ENCODE measurements at places on chromosomes 7 and 10.

DNA sequence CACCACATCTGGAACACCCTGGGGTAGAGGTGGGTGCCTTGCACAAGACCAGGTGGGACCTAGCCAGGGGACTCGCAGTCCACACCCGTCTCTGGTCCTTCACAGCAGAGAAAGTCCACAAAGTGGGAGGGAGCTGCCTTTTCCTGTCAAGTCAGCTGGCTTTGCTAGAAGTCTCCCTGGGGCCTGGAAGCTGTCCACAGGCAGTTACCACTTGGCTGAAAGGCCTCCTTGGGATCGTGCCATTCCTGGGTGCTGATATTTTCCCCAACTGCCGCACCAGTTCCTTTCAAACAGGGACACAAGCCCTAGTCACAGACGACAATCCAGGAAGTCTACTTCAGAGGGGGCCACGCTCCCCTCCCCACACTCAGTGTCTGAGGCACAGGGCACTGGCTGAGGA lies 75.4 kb downstream of the AFAP1L2 start:
- no peak for DNase-seq

DNA sequence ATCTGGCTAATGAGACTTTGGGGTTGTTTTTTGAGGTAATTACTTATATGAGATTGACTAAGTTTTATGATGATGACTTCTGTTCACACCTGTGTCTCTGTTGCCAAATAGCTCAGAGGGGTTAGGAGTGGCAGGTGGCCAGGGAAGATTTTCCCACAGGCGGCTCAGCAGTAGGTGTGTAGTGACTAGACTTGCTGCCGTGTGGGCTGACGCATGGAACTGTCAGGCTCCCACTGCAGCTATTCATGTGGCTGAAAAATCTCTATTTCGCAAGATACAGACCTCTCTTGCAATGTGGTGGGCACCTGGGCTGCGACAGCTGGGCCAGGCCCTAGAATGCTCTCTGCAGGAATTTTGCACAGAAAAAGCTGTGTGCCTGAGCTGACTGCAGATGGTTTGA lies 1.4 kb downstream of the CPA4 start:
- DNase-seq, result no peak

DNA sequence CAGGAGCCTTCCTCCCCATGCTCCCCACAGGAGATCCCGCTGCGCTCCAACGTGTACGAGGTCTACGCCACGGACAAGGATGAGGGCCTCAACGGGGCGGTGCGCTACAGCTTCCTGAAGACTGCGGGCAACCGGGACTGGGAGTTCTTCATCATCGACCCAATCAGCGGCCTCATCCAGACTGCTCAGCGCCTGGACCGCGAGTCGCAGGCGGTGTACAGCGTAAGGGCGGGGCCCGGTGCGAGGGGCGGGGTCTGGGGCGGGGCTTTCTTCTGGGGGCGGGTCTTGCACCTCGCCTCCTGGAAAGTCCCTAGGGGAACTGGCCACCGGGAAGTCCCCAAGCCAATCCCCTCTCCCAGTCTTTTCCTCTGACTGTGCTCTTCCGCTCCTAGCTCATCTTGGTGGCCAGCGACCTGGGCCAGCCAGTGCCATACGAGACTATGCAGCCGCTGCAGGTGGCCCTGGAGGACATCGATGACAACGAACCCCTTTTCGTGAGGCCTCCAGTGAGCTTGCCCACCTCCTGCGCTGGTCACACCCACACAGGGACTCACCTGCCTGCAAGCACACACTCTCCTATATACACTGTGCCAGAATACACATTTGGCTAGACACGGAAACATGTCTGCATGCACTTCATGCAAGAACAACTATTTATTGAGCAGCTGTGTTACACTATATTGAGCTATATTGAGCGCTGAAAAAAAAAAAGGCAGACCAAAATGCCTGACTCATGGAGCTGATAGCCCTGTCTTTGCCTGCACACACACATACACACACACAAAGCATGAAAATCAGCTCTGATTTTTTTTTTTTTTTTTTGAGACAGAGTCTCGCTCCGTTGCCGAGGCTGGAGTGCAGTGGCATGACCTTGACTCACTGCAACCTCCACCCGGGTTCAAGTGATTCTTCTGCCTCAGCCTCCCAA lies 32.7 kb upstream of the VSIR start:
- DNase-seq, result no peak

DNA sequence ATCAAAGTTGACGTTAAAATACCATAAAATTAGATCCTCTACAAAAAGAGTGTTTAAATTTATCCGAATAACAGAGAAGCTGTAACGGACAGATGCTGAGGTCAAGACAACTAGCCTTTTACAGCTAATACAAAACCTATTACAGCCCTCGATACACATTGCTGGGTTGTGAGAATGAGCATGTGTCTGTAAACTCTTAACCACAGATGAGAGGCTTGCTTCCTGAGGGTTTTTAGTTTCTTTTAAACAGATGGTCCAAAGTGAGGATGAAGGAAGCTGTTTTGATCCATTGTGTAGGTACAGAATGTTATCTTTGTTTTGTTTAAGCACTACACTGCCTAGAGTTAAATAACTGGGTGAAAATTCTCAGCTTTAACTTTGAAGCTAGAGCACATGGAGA lies 578.2 kb downstream of the PARD3 start:
- no peak for DNase-seq

DNA sequence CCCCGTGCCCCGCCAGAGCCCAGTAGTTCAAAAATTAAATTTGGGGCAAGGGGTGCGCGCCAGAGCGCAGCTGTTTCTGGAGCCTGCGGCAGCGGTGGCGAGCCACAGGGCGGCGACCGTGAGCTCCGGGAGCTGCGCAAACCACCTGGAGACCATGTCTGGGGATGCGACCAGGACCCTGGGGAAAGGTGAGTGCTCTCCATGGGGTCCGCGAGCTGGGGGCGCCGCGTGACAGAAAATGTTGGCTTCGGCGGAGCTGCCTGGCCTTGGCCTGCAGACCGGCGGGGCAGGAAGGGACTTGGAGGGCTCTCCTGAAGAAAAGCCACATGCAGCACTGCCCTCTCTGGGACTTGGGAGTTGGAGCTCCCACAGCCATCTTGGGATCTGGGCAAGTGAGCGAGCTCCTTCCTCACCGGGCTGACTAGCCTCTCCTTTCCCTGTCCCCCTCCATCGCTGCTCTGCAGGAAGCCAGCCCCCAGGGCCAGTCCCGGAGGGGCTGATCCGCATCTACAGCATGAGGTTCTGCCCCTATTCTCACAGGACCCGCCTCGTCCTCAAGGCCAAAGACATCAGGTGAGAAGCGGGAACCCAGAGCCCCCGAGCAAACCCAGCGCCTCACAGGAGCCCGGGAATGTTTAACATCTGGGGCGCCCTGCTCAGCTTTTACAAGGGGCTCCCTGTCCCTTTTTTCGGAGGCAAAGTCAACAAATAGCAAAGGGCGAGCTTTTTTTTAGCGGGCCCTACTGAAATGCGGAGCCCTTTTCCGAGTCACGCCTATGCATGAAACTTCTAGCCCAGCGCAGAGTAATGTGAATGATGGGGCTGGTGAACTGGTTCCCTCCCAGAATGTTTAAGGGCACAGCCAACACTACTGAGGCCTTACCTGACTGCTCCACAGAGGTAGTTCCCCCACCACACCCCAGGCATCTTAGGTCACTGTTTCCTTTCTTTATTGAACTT lies 6.1 kb downstream of the GSTO2 start:
- DNase-seq, result no peak

All from activated T-cell treated with anti-CD3 and anti-CD28 coated beads for 24 hours (primary cell).